ENCODE measurements at places on chromosomes 3 and 15.

DNA sequence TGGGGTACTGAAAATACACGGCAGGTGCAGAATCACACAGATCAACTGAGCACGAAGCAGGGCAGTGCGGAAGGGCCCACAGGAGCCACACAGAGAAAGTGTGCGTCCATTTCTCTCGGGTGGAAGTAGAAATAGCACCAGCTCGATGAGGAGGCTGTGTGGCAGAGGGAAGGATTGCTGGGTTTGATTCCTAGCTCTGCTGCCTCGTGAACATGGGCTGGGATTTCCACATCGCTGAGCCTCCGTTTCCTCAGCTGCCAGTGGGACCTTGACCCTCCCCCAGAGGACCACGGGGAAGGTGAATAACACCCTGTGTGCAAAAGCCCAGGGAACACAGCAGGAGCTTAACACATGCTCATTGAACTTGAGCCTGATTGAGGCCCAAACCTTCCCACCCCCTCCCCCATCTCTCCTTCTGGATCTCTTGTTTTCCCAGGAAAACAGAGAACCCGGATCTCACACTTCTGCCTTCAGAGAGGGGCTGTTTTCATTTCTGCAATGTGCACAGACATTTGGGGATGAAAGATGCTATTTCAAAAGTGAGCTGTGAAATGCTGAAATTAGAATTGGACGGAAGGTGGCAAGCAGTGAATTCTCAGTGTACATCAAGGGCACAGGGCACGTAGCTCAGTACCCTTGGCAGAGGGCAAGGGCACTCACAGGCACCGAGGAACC lies 38.4 kb downstream of the ABTB1 start:
- no peak for DNase-seq

DNA sequence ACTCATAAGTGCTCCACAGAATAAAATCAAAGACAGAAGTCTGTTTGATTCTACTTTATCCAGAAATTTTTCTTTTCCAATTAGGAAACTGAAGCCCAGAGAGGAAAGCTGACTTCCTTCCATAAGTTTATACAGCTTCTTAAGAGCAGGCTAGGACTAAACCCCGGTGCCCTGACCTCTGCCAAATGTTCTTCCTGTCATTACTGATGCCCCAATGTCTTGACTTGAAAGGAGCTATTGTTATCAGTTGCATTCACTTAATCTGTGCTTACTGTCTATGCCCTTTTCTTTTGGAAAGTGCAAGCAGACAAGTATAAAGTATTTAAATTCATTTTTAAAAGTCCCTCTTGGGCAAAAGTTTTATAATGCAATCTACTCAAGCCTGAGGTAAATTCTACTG lies 18.1 kb downstream of the CD200 start:
- DNase-seq: no peak

DNA sequence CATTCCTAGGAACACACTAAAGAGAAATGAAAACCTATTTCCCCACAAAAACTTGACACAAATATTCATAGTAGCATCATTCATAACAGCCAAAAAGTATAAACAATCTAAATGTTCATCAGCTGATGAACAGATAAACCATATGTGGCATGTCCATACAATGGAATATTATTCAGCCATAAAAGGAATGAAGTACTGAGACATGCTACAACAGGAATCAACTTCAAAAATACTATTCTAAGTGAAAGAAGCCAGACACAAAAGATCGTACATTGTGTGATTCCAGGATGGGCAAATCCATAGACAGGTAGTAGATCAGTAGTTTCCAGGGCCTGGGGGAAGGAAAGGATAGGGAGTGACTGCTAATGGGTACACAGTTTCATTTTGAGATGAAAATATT lies 118.0 kb downstream of the GSK3B start:
- DNase-seq: no peak

- peak; percentile 2 for DNase-seq
These were observed 163.3 kb downstream of the CDIN1 start for GRCh38 chr15:36742696-36743095.

- DNase-seq: no peak
These were observed 75.0 kb upstream of the EPHB3 start for GRCh38 chr3:184486614-184487013.

GRCh38 chr15:99909592-99910295 lies 176.5 kb upstream of the LYSMD4 start:
- DNase-seq: no peak

DNA sequence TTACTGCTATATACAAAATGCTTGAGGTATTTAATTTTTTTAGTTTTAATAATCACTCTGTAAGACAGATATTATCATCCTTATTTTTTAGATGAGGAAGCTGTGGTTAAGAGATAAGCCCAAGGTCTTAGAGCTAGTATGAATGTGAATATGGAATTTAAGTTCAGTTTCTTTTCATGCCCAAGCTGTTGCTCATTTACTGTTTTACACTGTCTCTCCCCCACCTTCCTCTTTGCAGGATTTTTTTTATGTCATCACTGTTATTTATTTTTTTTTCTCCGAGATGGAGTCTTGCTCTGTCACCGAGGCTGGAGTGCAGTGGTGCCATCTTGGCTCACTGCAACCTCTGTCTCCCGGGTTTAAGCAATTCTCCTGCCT lies 22.5 kb downstream of the MAP2K5 start:
- no peak for DNase-seq

GRCh38 chr3:149969940-149970715 lies 567 bp downstream of the PFN2 start:
- DNase-seq: peak; percentile 81

GRCh38 chr15:25900901-25901300 lies 37.8 kb upstream of the ATP10A start:
- no peak for DNase-seq

DNA sequence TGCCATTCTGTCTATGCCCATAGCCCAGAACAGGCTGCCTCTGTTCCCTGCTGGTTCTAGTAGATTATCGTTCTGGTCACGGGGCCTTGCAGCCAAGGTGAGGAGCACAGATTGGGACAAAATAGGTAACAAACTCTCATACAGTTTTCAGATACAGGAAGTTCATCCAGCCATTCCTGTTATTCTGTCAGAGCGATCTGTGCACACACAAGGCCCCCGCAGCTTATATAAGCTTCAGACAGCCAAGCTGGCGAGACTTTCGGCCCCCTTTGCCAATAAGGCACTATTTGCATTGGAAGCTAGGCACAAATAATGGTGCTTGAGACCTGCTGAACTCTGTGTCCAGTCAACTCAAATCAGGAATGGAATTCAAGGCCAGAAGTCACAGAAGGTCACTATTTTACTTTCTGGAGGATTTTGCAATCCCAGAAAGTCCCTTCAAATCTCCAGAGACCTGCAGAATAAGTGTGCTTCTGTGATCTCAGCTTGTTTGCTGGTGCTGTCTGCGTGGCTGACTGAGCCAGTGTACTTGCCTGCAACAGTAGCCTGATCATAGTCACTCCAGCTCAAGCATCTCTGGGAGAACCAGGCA lies 69.4 kb downstream of the BFSP2 start:
- DNase-seq: no peak

- DNase-seq: no peak
These were observed 112.7 kb downstream of the NFKBIZ start for GRCh38 chr3:101962055-101962454.

- DNase-seq: peak; percentile 69
These were observed 34.8 kb upstream of the CTSH start for GRCh38 chr15:78979456-78980320.

DNA sequence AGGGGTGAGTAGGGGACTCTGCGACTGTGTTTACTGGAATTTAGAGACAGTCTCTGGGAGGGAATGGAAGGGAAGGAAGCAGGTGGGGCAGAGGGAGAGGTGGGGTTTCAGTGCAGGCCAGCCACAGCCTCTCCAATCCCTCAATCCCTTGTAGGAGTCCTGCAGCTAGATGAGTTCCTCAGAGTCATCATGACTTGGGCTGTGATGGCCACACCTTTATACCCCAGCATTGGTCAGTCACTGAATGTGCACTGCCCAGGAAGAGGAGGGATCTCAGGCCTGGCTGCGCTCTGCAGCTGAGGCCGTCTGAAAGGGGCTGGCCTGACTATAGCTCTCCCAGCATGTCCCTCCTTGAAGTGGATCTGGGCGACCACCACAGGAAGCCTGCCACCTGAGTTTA lies 67.3 kb upstream of the GLCE start:
- DNase-seq: no peak

DNA sequence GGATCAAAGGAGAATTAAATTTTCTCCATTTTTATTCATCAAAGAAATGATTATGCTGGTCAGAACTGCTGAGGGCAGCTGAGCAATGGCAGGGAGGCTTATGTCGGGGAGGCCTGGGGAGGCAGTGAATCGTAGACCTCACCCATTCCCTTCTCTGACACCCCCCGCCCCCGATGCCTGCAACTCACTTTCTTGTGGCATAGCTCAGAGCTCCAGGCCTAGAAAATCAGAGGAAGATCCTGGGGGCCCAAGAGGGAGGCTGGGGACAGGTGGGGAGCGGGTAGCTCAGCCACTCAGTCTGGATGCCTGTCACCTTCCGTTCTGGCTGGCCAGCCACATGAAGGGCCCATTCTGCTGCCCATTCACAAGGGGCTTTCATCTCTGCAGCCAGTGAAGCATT lies 1.1 kb upstream of the DNAH1 start:
- DNase-seq: no peak

DNA sequence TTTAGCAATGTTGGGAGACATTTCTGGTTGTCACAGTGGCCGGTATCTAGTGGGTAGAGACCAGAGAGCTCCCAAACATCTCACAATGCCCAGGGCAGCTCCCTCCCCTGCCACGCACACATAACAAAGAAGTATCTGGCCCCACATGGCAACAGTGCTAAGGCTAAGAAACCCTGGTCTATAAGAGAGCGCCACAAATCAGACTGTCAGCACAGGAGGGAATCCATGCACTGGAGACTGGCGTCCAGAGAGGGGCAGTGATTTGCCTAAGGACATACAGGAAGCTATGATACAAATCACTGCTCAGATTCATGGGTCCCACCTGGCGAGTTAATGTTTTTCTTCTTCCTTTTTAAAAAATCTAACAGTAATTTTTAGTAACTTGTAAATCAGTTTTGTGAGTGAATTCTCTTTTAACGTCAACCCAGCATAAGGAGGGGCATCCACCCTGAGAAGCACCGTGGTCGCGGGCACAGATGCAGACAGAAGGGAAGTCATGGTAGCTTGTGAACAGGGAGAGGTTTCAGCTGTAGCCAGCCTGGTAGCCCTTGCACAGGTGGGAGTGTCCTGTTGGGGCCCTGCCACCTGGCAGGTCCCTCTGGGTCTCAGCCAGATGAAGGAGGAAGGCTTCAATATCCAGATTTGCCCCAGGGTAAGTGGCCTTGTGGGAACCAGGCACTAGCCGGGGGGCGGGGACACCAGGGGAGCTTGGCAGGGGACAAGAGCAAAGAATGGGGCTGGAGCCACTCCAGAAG lies 8.7 kb downstream of the ISG20 start:
- no peak for DNase-seq

- no peak for DNase-seq
These were observed 271.6 kb upstream of the CBLB start for GRCh38 chr3:106140431-106140830.

DNA sequence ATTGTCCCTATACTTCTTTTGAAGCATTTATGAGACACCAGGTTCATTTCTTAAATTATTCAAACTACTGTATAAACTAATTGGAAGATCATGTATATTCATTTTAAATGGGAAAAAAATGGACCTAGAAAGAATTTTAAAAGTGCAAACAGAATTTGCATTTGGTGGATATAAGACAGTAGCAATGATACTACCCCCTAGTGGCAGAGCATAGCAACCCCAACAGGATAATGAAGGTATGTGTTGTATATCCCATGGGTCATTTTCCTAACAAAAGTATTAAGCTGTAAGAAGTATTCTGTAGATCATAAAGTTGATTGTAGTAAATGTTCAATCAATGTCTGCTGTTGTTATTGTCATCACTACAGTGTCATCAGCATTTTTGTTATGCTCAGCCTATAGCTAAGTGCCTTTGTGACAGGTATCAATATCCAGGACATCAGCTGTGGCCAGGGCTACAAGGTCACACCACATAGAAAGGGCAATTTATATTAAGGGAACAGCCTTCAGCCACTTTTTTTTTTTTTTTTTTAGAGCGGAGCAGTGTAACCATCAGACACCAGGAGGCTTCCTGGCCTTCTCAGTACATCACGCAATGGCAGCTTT lies 175.8 kb downstream of the FOXB1 start:
- DNase-seq: peak; percentile 47

DNA sequence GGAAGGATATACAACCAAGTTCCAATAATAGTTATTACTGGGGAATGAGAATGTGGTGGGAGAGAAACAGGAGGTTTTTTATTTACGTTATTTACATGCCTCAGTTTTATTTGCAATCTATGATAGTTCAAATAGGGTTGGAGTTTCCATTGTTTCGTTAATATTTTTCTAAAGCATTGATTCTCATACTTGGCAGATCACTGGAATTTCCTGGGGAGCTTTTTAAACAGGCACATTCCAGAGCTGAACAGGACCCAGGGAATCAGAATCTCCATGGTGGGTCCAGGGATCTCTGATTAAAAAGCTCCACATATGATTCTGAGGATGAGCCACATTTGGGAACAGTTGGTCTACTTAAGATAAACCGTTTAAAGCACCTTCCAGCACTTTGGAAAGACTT lies 123.9 kb downstream of the IL20RB start:
- DNase-seq: no peak

- DNase-seq: no peak
These were observed 22.1 kb upstream of the TMEM115 start for GRCh38 chr3:50381383-50381782.

DNA sequence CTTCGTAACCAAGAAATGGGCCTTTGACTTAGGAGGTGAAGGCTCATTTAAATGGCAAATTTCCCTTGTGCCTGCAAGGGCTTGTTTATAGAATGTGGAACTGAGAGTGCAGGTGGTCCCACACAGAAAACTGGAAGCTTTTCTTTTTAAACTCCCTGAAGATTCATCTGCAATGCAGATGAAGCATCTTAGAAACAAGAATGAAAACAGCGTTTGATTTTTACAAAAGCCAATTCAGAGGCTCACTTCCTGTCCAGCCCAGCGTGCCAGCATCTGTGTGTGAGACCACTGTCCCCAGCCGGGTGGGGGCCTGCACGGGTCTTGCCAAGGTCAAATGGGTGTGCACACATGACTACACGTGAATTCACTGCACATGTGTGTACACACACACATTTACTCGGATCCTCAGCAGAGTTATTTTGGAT lies 94.7 kb downstream of the LINGO1 start:
- no peak for DNase-seq

DNA sequence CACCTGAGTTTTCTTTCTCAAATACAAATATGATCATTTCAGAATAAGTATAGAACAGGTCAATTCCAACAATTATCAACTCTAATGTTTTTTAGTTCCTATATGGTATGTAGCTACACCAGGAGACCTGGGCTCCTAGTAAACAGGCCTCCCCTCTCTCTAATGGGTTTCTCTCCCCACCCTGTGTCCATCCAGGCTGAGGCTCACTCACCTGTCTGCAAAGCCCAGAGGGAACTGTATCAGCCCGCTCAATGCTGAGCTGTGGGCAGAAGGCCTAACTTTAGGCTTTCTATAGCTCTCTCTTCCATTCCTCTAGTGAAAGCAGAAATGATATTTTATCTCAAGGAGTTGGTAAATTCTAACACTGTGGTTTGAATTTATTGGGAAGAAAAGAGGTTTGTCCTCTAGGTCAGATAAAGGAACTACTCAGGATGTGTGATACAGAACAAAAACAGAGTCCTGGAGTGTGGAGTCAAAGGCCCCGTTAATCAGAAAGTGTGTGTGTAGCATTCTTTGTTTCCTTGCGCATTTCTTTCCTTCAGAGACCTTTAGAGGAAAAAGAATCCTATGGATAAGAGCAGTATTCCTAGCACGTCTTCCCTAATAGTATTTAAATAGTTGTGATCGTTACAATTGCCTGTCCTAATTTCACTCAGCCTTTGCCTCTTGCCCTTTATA lies 408.9 kb downstream of the PYDC2 start:
- DNase-seq: no peak

Measured in ACHN (cell line).